Central memory CD8-positive, alpha-beta T cell (primary cell): ENCODE measurements at places on chromosomes 11 and 22.

- H3K27ac ChIP-seq = no peak overlapping the region
- no peaks in the 10 kb centered on the region for H3K4me1 ChIP-seq
- H3K4me3 ChIP-seq = no peak overlapping the region
- peaks cover 11% of the 10 kb centered on the region for H3K27me3 ChIP-seq
These were observed 118.7 kb downstream of the BBOX1 start for GRCh38 chr11:27159335-27159679.

- no peak overlapping the region for H3K4me3 ChIP-seq
- H3K4me1 ChIP-seq = peaks cover 7% of the 10 kb centered on the region
- no peaks in the 10 kb centered on the region for H3K27me3 ChIP-seq
- H3K27ac ChIP-seq = no peak overlapping the region
- no peak for DNase-seq
These were observed 30.7 kb downstream of the NADSYN1 start for GRCh38 chr11:71483692-71484091.

DNA sequence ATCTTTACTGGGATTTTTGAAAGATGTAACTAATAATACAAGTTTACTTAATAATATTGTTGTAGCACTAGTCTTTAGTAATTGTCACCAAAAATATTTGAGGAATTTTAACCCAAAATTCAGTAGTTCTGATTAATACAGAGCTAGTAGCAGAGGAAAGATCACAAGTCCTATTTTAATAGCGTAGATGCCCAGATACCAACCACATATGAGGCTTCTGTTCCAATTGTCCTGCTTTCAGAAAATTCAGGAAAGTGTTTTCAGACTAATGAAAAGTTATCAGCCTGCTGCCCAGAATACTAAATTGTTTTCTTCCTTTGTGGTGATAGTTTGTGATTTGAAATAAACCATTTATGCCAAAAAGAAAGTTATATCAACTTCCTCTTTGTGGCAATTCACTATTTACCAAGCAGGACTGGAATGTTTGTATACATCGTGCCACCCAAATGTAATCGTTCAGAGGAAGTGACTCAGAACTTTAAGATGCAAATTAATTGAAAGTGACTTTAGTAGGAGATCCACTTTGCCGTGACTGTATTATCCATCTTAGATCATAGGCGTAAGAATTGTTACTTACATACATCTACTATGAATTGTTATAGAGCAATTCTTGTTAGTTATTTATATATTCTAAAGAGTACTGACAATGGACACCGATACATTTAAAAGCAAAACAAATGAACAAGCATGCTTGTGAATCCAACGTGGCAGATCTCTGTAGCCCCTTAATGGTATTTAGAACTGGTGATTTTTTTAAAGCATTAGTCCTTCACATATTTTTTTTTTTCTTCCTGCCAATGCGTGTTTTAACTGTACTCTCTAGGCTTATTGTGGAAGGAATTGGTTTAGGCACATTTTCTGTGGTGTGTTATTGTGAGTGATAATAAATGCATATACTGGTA lies 231.0 kb downstream of the DDX10 start:
- H3K36me3 ChIP-seq = no peaks in the 10 kb centered on the region
- no peak overlapping the region for H3K4me3 ChIP-seq
- H3K27ac ChIP-seq = no peak overlapping the region
- H3K27me3 ChIP-seq = no peaks in the 10 kb centered on the region
- no peaks in the 10 kb centered on the region for H3K4me1 ChIP-seq

DNA sequence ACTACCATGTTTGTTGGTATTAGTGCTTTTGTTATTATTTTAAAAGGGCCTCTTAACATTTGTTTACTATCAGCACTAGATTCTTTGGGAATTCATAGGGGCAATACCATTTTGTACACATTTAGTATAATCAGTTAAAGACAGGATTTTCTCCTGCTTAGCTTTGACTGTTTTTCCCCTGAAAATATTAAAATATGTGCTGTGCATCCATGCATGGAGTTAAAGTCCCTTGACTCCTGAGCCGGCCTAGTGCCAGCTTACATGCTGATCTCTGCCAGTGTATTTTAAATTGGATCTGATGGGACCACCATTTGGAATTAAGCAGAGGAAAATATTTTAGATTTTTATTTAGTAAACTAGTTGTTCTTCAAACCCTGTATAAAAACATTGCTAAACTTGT lies 161.4 kb downstream of the METTL15 start:
- no peaks in the 10 kb centered on the region for H3K27me3 ChIP-seq
- DNase-seq = no peak
- H3K27ac ChIP-seq = no peak overlapping the region
- no peak overlapping the region for H3K4me3 ChIP-seq

DNA sequence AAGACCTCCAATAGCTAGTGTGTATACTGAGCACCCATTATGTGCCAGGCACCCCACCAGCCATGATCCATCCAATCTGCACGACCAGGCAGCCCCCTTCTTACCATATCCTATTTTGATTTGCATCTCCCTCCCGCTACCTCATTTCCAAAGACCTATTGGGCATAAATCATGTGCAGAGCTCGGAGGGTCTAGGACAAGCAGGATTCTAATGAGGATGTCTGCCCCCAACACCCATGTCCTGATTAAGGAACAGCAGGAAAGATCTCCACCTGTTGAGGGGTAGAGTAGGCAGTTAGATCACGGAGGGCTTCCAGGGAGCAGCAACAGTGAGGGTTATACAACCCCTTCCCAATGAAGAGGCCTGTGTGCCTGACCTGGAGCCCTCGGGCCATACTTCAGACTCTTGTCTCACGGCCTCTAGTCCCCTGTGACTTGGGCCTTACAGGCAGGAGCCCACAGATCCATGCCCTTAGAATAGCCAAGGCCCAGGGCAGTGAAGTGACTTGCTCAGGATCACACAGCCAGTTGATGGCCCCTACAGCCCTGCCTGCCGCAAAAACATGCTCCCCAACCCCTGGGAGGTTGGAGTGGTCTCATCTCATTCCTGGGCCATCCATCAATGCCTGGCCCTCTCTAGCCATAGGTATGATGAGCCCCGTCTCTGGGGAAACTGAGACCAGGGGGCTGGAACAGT lies 3.5 kb downstream of the RAB3IL1 start:
- no peak overlapping the region for H3K4me3 ChIP-seq
- no peak overlapping the region for H3K27ac ChIP-seq
- H3K4me1 ChIP-seq = peaks cover 11% of the 10 kb centered on the region
- no peaks in the 10 kb centered on the region for H3K36me3 ChIP-seq
- DNase-seq = no peak

- H3K27me3 ChIP-seq = no peaks in the 10 kb centered on the region
- no peaks in the 10 kb centered on the region for H3K36me3 ChIP-seq
- no peak overlapping the region for H3K4me3 ChIP-seq
- DNase-seq = no peak
- no peak overlapping the region for H3K27ac ChIP-seq
- H3K4me1 ChIP-seq = no peaks in the 10 kb centered on the region
These were observed 210.5 kb upstream of the ISX start for GRCh38 chr22:34855471-34855870.

- DNase-seq = no peak
- H3K4me1 ChIP-seq = no peaks in the 10 kb centered on the region
- H3K36me3 ChIP-seq = no peaks in the 10 kb centered on the region
- peaks cover 13% of the 10 kb centered on the region for H3K27me3 ChIP-seq
- H3K4me3 ChIP-seq = no peak overlapping the region
These were observed 373.3 kb upstream of the CCDC90B start for GRCh38 chr11:83659466-83659865.

- H3K27me3 ChIP-seq = no peaks in the 10 kb centered on the region
These were observed 63.3 kb downstream of the TRIM44 start for GRCh38 chr11:35725885-35726284.

DNA sequence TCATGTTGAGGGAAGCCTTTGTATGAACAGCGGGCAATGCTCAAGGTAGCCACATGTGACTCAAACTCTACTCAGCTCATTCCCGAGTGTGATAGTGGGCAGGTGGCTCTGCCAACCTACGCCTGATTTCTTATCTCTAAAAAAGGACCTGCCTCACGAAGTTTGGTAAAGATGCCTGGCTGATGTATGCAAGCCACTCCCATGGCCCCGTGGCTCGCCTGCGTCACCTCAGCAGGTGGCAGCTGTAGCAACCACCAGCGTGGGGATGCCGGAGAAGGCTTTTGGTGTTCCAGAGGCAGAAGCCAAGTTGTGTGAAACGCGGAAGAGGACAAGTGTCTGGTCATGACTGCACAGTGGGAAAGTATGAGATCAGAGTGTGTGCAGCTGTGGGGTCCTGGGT lies 5.4 kb downstream of the FADS2 start:
- H3K27me3 ChIP-seq = peaks cover 21% of the 10 kb centered on the region
- H3K4me3 ChIP-seq = peak overlapping the region; percentile 26
- no peak for DNase-seq
- H3K27ac ChIP-seq = peak overlapping the region; percentile 81
- peaks cover 36% of the 10 kb centered on the region for H3K4me1 ChIP-seq
